ENCODE measurements at places on chromosomes 16 and 17. TPM values are rescaled to one million over a fixed set of nuclear protein-coding genes. Genes with fewer than 3 reads are reported as not detected.

GRCh38 chr17:15929941-15930340 lies 15.0 kb upstream of the ADORA2B start:
- DNase-seq = no peak

- no peak for DNase-seq
Measured at GRCh38 chr17:41633556-41634199, 9.3 kb upstream of the KRT17 start.

DNA sequence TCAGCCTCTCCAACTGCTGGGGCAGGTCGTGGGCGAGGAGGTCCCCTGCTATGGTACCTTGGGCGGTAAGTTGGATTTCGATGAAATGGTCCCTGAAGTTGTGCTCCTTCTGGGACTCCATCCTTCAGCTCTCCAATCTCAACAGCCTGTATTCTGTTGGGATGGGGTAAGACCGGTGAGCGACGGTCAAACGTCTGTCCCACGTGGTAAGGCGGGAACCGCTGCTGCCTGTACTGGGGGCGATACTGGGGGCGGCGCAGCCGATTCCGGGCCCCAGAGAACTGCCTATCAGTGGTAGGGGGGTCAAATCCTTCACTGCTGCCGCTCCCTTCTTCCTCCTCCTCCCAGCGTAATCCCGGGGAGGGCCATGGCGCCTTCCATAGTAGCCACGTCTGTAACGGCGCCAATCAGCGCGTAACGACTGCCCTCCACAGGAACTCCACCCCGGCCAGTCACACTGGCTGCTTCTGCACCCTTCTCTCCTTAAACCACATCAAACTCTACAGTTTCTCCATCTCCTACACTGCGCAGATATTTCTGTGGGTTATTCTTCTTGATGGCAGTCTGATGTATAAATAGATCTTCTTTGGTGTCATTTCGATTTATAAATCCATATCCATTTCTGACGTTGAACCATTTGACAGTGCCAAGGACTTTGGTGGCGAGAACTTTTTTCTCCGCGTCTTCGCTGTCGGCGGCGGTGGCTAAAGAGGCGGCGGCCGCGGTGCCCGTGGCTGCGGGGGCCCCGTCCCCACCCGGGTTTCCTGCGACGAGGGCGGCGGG lies 41.1 kb downstream of the AHSP start:
- DNase-seq = peak; percentile 85

- DNase-seq = no peak
Measured at GRCh38 chr16:86531191-86531545, 20.8 kb downstream of the FOXF1 start.

DNA sequence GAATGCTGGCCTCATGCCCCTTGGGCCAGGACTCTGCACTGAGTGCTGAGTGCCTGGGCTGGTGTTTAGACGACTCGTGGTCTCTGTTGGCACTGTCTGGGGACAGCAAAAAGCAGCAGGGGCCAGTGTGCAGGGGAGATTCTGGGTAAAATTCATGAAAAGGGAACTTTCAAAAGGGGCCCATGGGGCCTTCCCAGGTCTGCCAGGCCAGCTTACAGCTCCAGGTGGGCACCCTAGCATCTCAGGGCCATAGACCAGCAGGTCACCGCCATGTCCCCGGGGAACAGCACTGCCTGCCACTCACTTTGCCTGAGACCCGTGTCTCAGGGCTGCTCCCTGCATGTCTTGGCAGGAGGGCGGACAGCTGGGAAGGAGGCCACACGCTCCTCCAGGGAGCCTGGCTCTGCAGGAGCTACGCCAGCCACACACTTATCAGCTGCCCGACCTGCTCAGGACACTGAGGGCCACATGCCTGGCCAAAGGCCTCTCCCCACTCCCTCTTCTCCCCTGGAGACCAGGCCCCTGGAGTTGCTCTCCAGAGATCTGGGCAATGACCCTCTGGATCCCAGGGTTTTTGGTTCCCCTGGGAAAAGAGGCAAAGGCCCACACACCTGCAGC lies 8.8 kb upstream of the FASN start:
- no peak for DNase-seq

- DNase-seq = peak; percentile 93
Measured at GRCh38 chr17:4900231-4901107, 1.1 kb downstream of the C17orf107 start.

Gene CLEC16A
- total RNA-seq = 15.1 TPM

DNA sequence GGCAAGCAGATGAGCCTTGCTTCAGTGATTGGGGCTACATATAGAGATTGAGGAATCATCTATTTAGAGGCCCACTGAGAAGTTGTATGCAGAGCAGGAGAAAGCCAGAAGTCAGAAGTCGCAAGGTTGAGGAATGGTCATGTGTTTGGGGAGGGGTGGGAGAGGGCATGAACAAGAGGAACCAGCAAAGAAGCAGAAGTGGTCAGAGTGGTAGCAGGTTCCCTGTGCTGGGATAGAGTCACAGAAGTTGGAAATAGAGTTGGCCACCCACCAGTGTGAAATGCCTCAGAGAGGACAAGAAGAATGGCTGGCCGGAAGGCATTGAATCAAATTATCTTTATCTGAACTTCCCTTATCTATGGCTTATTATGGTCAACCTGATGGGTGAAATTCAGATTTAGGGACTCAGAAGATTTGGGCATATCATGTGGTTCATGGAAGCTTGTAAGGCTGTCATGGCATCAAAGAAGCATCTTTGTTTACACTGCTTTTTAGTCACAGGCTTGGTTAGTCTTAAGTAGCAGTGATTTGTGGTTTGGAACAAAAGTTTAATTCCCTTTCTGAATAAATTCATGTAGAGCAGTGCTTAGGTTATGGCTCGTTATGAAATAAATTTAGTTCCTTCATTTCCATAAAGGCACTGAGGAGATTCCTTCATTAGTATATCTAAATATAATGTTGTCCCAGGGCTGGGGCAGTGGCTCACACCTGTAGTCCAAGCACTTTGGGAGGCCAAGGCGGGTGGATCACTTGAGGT lies 19.7 kb downstream of the MAP3K3 start:
- no peak for DNase-seq

All from H7 (cell line).